ENCODE measurements at places on chromosomes 13 and 19. TPM values are rescaled to one million over a fixed set of nuclear protein-coding genes. Genes with fewer than 3 reads are reported as not detected.

DNA sequence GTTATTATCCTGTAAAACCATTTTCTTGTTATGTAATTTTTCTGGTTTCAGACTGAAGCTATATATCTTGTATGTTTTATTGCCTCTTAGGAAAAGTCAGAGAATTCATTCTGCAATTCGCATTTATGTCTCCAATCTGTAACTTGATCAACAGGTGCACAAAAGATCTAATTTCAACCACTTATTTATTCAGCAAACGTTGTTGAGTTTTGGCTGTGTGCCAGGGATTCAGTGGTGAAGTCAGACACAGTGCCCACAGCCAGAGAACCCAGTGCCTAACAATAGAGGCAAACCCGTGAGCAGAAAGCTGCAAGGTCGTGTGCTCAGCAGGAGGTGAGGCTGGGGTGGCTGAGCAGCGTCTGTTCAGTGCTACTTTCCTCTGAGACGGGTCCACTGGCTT, 119.5 kb upstream of the MCF2L start:
- no peaks in the 10 kb centered on the region for H3K4me1 ChIP-seq
- peaks cover 88% of the 10 kb centered on the region for H3K36me3 ChIP-seq

GRCh38 chr13:70662231-70662940, 554.1 kb upstream of the KLHL1 start:
- no peak overlapping the region for H3K27ac ChIP-seq
- DNase-seq, result no peak
- H3K27me3 ChIP-seq, result no peaks in the 10 kb centered on the region
- H3K4me1 ChIP-seq, result no peaks in the 10 kb centered on the region
- no peak overlapping the region for H3K4me3 ChIP-seq

GRCh38 chr13:90154311-90154960, 1193.1 kb upstream of the MIR17HG start:
- no peak for DNase-seq
- H3K27ac ChIP-seq, result no peak overlapping the region
- H3K36me3 ChIP-seq, result no peaks in the 10 kb centered on the region
- H3K27me3 ChIP-seq, result no peaks in the 10 kb centered on the region
- no peak overlapping the region for H3K4me3 ChIP-seq

GRCh38 chr13:29411481-29411880, 184.0 kb downstream of the SLC7A1 start:
- no peak overlapping the region for H3K27ac ChIP-seq
- no peak for DNase-seq
- H3K4me3 ChIP-seq, result no peak overlapping the region
- no peaks in the 10 kb centered on the region for H3K4me1 ChIP-seq
- no peaks in the 10 kb centered on the region for H3K27me3 ChIP-seq

The SELENOV gene
- not detected for total RNA-seq

The SIGLEC7 gene
- total RNA-seq, result 7.3 TPM

Measured in left lung (tissue), 14 donors.